Kidney glomerular epithelial cell (primary cell): ENCODE measurements at places on chromosomes 7 and 10.

- DNase-seq = peak; percentile 83
These were observed 167.5 kb upstream of the HABP2 start for GRCh38 chr10:113385021-113385999.

- peak; percentile 20 for DNase-seq
These were observed 43.0 kb downstream of the PLCE1 start for GRCh38 chr10:94036766-94037033.

DNA sequence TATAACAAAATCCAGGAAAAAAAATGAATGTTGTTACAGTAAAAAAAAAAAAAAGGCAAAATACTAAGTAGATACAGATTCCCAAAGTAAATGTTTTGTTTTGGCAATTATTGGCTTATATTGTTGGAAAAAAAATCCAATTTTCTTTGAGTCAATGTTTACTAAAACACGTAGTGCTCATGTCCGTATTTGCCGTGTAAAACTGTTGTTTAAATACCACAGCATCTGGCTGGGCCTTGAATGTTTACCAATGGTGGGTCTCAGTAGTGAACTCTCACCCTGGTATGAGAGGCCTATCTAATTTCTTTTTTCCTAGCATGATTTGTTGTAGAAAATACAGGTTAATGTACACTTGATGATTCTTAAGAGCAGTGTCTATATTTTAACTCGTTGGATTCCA is 41.4 kb upstream of the SLC26A5 start:
- no peak for DNase-seq

DNA sequence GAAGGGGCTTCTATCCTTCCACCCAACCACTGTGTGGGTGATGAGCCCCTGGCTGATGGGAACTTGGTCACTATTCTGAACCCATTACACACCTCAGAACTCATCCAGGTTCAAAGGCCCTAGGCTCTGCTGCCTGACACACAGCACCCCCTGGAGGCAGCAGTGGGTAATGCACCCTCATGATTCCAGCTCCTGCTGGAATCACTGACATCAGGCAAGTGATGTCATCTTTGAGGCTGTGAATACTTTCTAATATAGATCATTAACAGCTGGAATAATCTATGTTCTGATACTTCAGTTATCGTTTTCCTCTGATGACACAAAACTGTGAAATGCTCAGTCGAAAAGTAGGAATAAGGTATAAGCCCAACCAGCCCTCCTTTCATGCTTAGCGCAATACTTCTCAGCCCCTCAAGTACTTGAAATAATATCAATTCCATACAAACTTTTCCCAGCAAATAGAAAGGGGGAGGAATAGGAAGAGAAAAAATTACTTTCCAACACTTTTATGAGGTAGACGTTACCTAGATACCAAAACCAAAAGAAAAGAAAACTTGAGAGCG is 7.5 kb upstream of the RBP3 start:
- peak; percentile 14 for DNase-seq

DNA sequence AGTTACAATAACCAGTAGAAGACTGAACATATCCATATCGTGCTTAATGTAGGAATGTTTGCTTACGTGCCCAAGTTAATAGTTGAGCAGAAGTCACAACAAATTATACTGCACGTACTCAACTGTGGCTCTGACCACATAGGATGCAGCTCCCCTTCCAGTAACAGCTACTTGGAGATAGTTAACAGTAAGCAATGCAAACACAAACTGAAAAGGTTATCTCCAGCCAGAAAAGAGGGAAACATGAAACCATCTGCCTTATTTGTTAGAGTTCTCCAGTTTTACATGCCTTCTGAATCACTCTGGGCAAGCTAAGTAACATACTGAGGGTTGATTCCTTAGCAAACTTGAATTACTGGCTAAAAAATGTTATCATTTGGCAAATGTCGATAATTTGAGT is 9.8 kb downstream of the DHX32 start:
- DNase-seq = no peak

DNA sequence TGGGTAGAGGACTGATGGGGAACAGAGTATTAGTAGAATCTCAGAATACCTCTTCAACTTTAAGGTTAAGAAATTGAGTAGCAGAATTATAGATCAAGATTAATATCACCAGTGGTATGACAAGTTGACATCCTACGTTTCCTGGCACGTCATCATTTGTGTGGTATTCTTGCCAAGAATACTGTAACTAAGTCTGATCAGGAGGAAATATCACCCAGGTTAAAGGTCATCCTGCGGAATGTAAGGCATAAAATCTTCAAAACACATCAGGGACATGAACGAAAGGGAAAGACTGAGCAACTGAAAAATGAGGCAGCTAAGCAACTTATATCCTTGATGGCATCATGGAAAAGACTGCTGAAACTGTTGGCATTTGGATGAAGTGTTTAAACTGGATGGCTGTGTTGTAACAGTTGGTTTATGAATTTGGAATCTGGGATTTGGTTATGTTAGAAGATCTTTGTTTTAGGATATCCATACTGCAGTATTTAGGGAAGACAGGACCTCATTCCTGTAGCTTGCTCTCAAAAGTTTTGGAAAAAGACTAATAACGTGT is 86.1 kb downstream of the TRIM24 start:
- no peak for DNase-seq

DNA sequence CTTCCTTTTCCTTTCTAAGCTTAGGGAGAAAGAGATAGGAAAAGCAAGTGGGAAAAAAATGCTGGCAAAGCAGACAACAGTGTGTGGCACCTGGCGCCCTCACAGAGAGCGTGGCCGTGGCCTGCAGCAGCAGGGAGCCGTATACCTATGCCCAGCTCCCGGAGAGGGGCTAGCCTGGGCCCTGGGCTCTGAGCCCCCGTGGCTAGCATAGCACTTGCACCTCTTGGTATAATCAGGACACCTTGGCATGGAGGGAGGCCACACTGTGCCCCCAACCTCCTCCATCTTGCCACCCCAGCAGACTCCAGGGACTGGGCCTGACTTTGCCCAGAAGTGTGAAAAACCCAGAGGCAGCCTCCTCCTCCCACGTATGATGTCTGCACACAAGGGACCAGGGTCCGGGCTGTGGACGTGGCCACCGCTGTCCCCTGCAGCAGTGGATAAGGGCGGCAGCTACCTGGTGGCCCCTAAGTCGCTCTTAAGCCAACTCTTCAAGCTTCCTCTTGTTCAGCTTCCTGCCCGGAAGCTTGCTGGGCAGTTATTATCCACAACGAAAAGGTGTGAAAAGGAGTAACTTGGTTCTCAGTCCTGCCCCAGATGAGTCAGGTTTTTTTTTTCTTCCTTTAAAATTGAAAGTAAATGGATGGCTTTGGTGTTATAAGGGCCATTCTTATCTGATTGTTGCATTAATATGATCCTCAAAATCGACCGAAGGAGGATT is 249.1 kb upstream of the PITRM1 start:
- DNase-seq = no peak

DNA sequence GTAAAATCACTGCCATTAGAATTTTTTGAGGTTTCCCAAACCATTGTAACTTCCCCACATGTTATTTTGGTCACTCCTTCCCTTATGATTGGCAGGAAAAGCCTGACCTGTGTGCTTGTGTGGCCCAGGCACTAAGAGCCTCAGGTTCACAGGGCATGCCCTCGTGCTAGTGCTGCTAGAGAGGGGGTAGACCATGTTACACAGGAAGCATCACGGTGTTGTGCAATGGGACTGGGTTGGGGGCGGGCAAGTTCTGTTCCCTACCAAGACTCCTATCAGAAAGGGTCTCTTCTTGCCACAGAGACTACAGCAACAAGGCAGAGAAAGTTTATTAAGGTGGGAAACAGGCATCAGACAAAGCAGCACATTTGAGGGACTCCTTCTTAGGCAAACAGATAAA is 32.2 kb downstream of the LSM5 start:
- DNase-seq = no peak

DNA sequence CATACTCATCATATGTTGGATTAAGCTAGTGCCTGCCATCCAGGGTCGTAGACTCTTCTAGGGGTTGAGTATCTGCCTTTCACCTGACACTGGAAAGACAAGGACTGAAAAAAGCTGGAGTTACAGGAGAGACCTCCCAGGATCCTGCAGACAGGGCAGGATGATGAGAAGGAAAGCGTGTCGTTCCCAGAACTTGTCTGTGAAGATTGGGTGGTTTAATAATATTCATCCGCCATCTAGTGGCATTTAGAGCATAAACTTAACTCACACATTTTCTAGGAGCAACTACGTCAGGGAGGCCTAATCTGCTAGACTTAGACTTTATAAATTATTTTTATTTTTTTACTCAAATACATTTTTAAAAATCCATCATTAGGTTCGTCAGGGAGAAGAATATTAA is 59.6 kb downstream of the ADRB1 start:
- DNase-seq = peak; percentile 68

DNA sequence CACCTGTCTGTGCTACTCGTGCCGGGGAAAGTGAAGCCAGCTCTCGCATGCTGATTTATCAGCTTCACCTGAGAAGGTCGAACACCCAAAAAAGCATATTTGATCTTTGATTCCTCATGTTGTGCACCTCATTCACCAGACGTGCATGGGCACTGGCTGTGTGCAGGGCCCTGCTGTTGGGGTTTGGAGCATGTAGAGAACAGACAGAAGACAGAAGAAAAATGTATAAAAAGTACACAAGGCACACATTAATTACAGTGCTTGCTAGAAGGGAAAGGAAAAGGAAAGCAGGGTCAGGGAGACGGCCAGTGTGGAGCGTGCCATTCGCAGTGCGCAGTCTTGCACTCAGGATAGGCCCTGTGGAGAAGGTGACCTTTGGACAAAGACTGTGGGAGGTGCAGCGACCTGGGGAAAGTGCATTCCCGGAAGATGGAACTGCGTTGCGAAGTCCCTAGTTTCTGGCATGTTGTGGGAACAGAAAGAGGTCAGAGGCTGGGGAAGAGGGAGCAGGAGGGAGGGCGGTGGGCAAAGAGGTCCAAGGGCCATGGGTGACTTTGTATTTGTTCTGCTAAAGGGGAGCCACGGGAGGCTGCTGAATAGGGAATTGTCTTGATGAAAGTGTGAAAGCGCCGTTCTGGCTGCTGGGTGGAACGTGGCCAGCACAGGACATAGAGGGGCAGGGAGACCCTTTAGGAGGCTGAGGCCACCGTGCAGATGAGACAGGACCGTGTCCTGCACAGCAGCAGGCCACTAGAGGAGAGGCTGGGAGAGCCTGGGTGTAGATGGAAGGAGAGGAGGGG is 232.8 kb downstream of the GLRX3 start:
- DNase-seq = no peak

GRCh38 chr7:22864855-22865601 is 42.4 kb upstream of the TOMM7 start:
- DNase-seq = no peak

- no peak for DNase-seq
These were observed 167.2 kb downstream of the EVX1 start for GRCh38 chr7:27409776-27410175.

GRCh38 chr7:124155432-124156022 is 122.7 kb upstream of the TMEM229A start:
- DNase-seq = peak; percentile 16

DNA sequence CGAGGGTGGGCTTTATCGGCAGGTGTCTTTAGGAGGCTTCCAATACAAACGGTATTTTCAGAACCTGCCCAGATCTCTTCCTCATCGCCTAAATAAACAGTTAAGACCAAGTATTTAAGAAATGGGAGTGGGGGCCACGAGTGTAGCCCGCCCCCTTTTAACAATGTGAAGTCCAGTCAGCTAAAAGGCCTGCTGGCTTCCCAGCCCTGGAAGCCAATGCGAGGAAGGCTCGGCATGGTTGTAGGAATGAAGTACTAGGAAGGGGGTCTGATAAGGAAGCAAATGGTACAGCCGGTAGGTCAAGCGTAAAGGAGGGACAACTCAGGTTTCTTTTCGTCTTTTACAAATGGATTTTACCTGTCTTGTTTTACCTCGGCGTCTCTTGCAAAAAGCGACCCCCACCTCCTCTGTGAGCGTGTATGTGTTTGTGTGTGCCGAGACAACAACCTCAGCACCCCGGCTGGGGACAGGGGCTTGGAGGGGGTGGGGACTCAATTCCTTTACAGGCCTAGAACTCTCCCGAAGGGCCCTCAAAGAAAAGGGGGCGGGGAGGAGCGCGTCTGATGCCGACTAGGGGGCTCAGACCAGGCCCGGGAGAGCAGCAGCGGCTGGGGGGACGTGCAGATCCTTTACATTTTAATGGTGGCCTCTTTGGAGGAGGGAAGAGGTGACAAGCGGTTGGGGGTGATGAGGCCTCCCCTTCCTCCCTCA is 147.6 kb downstream of the GPR85 start:
- no peak for DNase-seq

DNA sequence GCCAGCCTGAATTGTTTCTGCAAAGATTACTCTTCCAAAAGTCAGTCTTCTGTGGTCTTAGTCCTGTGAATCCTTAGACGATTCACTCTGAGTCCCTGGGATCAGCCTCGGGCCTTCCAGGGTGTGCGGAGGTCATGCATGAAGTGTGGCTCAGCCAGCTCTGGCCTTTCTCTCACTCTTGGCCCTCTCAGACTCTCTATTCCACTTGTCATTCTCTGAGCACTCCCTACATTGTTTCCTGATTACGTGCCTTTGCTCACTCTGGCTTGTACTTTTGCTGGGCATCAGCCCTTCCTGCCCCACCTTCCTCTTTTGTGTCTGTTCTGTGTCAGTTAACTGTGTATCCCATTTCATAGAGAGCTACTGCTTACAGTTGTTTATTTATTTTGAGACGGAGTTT is 36.0 kb downstream of the CCNY start:
- peak; percentile 66 for DNase-seq

GRCh38 chr7:55377162-55377817 is 12.2 kb downstream of the LANCL2 start:
- no peak for DNase-seq

- DNase-seq = no peak
These were observed 378.5 kb downstream of the DNAJB6 start for GRCh38 chr7:157715071-157715937.

DNA sequence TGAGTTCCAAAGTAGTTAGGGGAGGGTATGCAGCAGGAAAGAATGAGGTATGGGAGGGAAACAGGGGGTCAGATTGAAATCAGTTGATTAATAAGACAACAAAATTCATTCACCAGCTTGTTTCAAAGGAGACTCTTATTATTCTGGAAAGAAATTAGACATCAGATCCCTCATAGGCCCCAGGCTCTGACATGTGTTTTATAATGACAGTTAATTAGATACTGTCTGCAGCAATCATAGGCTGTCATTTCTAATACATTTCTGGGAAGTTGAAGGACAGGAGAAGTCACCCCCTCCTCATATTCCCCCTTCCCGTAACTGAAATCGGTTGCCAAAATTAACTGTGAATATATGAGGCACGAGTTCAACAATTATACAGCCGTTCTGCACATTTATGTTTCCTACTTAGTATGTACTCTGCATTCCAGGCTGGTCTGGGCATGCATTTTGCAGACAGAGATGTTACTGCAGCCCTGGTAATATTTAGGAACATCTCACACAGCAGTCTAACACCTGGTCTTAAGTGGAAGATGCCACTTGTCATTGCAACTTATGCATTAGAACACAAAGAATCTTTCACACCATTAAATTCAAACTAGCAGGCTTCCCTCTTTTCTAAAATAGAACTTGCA is 355.2 kb upstream of the LRGUK start:
- DNase-seq = no peak

DNA sequence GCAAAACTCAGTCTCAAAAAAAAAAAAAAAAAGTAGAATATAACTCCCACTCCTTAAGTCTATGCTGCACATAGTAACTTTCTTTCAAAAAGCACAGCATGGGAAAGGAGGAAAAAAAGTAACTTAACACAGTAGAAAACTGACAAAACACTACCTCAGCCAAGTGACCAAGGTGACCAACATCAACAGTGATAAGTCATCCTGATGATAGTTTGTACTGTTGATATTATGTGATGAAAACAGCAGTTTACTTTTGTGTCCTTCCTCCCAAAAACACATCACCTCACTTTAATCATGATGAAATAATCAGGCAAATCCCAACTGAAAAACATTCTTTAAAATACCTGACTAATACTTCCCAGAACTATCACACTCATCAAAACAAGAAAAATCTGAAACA is 29.3 kb upstream of the MAT1A start:
- no peak for DNase-seq
